ENCODE measurements at places on chromosomes 5 and 9. TPM values are rescaled to one million over a fixed set of nuclear protein-coding genes. Genes with fewer than 3 reads are reported as not detected.

CAVIN4 gene
- 0.71 TPM for polyA plus RNA-seq

RPP25L gene
- polyA plus RNA-seq = 19.4 TPM

MROH2B gene
- polyA plus RNA-seq = not detected

ZDHHC11 gene
- polyA plus RNA-seq = 0.26 TPM

IL5 gene
- not detected for polyA plus RNA-seq

NSMF gene
- 20.7 TPM for polyA plus RNA-seq

NEUROG1 gene
- polyA plus RNA-seq = not detected

GPX3 gene
- polyA plus RNA-seq = 3.7 TPM

CDX1 gene
- polyA plus RNA-seq = 0.30 TPM

ADRB2 gene
- 0.63 TPM for polyA plus RNA-seq

RNF44 gene
- 4.5 TPM for polyA plus RNA-seq

PCDHGC5 gene
- 2.5 TPM for polyA plus RNA-seq

TEK gene
- polyA plus RNA-seq = 35.2 TPM

ZNF454 gene
- 0.78 TPM for polyA plus RNA-seq

DNA sequence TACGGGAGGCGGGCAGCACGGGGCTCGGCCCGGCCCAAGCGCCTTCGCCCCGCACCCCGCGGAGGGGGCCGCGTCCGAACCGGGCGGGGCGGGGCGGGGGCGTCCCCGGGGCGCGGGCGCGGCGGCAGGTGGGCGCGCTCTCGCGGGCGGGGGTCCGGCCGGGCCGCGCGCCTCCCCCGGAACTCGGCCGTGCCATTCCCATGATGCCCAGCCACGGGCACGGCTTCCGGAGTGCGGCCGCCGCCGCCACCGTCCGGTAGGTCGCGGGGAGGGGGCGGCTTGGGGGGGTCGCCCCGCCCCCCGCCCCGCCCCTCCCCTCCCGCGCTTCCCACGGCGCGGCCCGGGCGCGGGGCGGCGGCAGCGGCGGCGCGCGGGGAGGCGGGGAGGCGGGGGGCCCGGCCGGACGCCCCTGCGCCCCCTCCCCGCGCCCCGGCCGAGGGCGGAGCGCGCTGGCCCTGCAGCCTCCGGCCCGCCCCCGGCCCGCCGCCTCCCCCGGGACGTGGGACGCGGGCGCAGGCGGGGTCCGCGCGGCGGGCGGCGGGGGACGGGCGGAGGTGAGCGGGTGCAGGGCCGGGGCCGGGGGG lies at the start of gene PPP1R26:
Gene PPP1R26, plus strand, starts transcription at position 314 of the 584 bp plus-strand sequence. CDS start 4,729 bp downstream, outside the sequence.
- DNase-seq = no peak

- no peak for DNase-seq
These were observed 128.9 kb downstream of the BARX1 start for GRCh38 chr9:93826209-93826608.

DNA sequence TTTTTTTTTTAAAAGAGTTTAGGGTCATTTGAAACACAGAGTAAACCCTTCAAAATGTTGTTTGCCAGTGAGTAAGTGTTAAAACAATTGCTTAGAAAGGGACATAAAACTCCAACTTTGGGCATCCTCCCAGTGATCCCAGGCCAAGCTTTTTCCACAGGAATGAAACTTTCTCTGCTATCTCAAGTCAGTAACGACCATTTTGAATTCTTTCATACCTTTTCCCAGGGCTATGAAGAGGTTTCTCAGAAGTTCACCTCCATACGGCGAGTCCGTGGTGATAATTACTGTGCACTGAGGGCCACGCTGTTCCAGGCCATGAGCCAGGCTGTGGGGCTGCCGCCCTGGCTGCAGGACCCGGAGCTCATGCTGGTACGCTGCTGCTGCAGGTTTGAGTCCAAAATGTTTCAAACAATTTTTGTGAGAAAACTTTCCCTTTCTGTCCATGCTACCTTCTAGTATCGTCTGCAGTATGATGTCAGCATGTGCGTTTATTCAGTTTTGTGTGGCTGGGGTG lies 16.8 kb downstream of the OTULIN start:
- DNase-seq = no peak

- no peak for DNase-seq
These were observed 1034.8 kb downstream of the CDH12 start for GRCh38 chr5:21818370-21818720.

DNA sequence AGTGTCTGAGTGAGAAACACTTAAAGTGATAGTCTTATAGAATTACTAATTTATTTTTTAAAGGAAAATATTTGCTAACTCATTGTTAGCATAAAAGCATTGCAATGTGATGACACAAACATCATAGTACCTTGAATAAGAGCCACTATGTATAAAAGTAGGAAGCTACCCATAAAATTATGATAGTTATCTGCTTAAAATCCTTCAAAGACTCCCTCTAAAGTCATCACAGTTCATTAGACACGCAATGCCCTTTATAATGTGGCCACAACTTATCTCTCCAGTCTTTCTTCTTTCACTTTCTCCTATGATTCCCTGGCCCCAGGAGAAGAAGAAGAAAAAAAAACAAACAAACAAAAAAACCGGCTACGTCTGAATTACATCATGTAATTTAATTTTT lies 1144.0 kb upstream of the NUDT12 start:
- no peak for DNase-seq

- DNase-seq = no peak
These were observed 20.5 kb upstream of the FER start for GRCh38 chr5:108727236-108727650.

- no peak for DNase-seq
These were observed 1912.8 kb upstream of the NUDT12 start for GRCh38 chr5:105475401-105475800.

GRCh38 chr9:123162791-123163345 lies 105.5 kb downstream of the STRBP start:
- DNase-seq = peak; percentile 20

- no peak for DNase-seq
These were observed 10.3 kb upstream of the GLE1 start for GRCh38 chr9:128494108-128494745.

- DNase-seq = no peak
These were observed 566.2 kb upstream of the WWC1 start for GRCh38 chr5:167725264-167725663.

DNA sequence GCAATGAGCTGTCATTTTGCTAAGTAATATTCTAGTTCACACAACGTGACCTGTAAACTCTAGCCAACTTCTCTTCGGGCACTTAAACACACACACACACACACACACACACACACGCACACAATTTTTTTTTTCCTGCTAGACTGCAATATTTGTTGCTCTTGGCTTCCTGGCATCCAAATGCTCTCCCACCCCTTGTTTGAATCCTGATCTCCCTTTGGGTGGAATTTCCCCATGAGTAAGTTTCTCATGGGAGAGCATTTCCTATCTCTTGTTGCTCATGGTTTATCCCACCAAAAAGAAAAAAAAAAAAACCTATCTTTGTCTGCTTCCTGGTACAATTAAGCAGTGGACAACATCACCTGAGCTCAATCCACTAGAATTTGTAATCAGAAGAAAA lies 54.7 kb upstream of the TSLP start:
- DNase-seq = peak; percentile 15

DNA sequence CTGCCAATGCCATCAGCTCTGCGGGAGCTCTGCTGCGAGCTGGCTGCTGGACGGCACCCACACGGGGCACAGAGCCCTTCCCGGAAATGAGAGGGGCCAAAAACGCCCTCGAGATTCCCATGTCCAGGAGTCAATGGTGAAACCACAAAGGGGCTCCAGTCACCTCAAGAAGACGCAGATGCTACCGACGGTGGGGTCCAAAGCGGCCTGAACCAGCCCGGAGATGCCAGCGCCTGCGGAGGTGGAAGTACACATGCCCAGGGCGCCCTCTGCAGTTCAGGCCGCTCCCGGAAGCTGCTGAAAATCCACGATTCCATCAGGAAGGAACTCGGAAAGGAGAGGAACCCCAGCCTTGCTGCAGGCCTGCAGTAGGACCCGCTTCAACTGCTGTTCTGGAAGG lies 82.4 kb upstream of the SELENOP start:
- no peak for DNase-seq

GRCh38 chr9:134328341-134328840 lies 2.1 kb downstream of the RXRA start:
- no peak for DNase-seq

GRCh38 chr5:141479776-141480175 lies 4.0 kb downstream of the PCDHGC3 start:
- no peak for DNase-seq

DNA sequence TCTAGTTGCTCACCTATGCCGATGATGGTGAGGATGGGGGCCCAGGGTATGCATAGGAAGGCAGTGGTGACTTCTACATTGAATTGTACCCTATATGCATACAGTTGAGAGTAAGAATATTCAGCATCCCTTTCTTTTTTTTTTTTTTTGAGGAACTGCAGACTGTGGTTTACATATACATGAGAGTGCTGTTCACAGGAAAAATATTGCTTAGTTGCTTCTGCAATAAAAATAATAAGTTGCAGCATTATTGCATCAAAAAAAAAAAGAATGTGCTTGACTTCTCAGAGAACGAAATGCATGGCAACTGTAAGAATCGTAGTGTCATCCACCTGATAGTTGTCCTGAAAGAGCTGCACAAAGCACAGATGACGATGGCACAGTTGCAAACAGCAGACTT lies 52.8 kb downstream of the PTCD2 start:
- DNase-seq = no peak

DNA sequence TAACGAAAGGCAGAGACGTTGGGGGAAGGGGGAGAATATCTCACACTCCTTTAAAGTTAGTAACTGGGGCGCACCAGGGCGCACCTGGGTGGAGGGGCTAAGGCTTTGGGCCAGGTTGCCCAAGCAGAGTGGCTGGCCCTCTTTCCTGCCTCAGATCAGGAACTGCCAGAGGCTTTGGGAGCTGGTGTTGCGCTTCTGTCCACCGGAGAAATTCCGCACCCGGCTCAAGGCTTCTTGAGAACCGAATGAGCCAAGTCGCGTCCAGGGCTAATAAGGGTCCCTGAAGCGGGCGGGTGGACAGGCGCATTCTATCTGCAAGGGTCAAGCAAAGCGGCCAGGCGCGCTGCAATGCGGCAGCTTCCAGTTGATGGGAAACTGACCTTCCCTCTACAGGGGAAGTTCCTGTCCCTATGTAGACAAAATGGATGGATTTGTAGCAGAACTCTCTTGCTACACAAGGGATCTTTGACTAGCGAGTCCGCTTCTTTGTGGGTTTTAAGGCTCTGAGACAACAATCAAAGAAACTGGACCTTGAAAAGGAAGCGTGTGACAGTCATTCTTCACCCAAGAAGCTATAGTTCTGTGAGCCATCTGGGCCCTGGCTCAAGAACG lies 5.5 kb downstream of the PAX5 start:
- DNase-seq = no peak

DNA sequence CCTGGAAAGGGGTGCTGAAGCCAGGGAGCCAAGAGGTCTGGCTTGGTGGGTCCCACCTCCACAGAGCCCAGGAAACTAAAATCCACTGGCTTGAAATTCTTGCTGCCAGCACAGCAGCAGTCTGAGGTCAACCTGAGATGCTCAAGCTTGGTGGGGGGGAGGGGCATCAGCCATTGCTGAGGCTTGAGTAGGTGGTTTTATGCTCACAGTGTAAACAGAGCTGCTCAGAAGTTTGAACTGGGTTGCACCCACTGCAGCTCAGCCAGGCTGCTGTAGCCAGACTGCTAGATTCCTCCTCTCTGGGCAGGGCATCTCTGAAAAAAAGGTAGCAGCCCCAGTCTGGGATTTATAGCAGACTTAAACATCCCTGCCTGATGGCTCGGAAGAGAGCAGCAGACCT lies 55.5 kb upstream of the FBXL17 start:
- DNase-seq = no peak

GRCh38 chr5:59287884-59288283 lies 605.6 kb downstream of the PDE4D start:
- DNase-seq = no peak

- no peak for DNase-seq
These were observed 88.1 kb upstream of the ADAMTSL1 start for GRCh38 chr9:18385696-18386490.

DNA sequence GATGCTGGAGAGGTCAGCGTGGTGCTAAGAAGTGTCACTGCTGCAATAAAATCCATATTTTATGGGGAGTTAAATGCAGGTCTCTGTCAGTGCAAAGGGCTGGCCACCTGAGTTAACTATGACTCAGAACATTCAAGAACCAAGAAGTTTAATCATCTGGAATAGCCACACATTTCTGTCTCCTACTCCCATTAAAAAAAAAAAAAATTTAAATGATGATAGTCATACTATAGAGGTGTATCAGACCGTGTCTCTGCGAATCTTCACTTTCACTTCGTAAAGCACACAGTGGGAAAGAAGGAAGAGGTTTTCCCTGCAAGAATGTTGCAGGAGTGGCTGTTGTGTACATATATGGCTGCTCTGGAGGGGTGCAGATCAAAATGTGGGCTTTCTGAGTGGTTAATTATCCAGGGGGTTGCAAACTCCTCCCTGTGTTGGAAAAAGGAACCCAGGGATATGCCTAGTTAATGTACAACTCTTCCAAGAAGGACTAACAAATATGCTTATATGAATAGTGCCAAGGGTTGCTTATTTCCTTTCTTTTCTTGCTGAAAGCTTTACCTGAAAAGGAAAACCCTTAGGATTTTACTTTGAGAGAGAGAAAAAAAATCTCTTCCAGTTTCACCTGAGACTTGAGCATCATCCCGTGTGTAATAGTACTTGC lies 1.5 kb downstream of the CDH6 start:
- no peak for DNase-seq

DNA sequence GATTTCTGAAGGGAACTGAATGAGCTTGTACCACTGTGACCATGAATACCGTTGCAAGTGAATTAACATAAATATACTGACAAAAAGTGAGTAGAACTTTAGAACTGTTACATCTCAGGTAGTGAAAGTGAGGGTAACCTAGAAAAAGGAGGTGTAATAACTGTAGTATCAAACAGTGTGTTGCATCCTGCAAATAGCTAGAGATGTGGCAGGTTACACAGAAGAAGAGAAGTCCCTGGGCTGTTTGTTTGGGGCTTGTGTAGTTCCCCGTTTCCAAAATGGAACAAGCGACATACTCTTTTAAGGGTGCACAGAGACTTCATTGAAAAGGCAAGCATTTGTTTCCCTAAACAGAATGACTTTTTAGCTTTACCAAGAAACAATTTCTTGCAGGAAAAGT lies 214.8 kb downstream of the NR3C1 start:
- DNase-seq = no peak

DNA sequence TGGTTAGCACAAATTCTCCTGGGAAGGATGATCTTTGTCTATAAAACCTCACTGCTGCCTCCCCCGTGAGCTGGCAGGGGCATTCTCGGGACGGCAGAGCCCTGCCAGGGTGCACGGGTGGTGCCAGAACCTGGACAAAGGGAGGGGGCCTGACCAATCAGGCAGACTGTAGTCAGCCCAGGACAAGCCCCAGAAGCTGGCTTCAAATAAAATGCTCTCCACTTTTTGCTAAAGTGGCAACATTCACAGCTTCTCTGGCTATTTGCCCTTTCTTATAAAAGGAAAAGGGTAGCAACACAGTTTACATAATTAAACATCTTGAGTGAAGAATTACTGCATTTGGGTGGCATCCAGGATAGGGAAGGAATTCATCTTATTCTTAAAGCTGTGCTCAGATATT lies 14.4 kb downstream of the IL9 start:
- no peak for DNase-seq
